SW 1271 (cell line): ENCODE measurements at places on chromosomes 6 and 20.
A peak's percentile ranks its signal among the peaks of the same experiment; 100 is the strongest.

DNA sequence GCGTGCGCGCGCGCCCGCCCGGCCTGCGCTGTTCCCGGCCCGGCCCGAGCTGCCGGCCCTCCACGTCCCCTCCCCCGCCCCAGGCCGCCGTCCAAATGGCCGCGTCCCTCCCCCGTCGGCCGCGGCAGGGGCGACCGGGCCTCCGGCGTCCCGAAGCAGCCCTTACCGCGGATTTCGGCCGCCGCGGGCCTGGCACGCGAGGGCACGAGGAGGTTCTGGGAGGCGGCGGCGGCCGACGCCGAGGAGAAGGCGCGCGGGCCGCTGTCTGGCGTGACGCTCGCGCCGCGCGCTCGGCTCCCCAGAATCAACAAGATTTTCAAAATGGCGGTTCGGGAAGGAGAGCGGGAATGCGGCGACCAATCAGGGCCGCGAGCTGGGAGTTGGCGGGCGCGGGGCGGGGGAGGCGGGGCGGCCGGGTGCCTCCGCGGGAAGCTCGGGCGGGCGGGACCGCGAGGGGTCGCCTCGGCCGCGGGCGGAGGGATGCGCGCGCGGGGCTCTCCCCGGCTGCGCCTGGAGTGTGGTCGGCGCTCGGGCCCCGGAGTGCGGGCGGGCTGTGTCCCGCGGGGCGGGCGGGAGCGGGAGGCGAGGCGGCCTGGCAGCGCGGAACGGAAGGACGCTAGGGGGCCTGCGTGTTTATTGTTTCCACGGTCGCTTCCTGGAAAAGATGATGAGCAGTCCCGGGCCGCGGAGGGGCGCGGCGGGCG lies at the start of gene DEK:
Gene DEK (minus strand): TSS at position 312 of the 704 bp plus-strand sequence. CDS start 543 bp downstream, outside the sequence.
- peak; percentile 25 for DNase-seq

DNA sequence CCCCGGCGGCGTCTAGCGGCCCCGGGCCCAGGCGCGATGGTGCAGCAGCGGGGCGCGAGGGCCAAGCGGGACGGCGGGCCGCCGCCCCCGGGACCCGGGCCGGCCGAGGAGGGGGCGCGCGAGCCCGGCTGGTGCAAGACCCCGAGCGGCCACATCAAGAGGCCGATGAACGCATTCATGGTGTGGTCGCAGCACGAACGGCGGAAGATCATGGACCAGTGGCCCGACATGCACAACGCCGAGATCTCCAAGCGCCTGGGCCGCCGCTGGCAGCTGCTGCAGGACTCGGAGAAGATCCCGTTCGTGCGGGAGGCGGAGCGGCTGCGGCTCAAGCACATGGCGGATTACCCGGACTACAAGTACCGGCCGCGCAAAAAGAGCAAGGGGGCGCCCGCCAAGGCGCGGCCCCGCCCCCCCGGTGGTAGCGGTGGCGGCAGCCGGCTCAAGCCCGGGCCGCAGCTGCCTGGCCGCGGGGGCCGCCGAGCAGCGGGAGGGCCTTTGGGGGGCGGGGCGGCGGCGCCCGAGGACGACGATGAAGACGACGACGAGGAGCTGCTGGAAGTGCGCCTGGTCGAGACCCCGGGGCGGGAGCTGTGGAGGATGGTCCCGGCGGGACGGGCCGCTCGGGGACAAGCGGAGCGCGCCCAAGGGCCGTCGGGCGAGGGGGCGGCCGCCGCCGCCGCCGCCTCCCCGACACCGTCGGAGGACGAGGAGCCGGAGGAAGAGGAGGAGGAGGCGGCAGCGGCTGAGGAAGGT lies 715 bp downstream of the SOX12 start:
- DNase-seq: peak; percentile 58

- no peak for DNase-seq
Observed at GRCh38 chr20:10946124-10946880, 272.5 kb upstream of the JAG1 start.

GRCh38 chr20:3165473-3166337 lies 6.0 kb upstream of the FASTKD5 start:
- DNase-seq: no peak

GRCh38 chr6:27795697-27796494 lies 116.3 kb downstream of the OR2B2 start:
- peak; percentile 73 for DNase-seq

GRCh38 chr6:29927275-29927569 lies 15.1 kb upstream of the HLA-A start:
- DNase-seq: no peak

GRCh38 chr20:46939031-46939965 lies 44.7 kb downstream of the EYA2 start:
- peak; percentile 47 for DNase-seq

DNA sequence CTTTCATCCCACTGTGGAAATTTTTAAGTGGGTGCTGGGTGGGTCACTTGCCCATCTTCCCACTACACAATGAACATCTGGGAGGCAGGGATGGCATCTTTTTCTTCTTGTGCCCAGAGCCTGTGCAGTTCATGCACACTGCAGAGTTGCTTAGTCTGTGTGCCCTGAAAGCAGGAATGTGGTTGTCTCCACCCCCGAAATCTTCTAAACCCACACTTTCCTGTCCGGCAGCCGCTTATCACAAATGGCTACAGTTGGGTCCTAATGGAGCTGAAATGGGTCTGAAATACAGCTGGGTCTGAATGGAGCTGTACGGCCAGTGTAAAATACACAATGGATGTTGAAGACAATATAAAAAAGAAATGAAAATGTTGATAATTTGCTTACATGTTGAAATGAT lies 112.1 kb upstream of the PMEPA1 start:
- DNase-seq: no peak

- DNase-seq: no peak
Observed at GRCh38 chr20:59596690-59597089, 7.7 kb upstream of the PHACTR3 start.

DNA sequence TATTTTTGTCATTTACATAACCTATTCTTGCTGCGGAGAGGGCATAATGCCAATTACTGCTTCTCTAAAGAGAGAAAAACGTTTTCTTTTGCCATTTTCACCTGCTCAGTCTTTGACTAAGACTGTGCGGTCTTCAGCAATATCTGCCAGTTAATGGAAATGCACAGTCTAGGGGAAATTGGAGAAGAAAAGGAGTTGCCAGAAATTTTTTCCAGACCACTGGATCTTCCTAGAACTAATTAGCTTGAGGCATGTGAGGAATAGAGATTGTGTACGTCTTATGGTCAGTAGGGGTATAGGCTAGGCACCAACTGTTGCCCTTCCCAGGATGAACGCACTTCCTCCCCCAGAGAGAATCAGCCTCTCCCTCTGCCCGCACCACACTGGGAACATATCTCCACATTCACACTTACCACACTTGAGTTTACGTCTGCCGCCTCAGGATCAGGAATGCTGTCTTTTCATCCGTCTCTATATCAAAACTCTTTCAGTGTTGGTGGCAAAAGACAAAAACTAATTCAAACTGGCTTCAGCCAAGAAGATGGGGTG lies 67.9 kb upstream of the E2F3 start:
- DNase-seq: no peak

DNA sequence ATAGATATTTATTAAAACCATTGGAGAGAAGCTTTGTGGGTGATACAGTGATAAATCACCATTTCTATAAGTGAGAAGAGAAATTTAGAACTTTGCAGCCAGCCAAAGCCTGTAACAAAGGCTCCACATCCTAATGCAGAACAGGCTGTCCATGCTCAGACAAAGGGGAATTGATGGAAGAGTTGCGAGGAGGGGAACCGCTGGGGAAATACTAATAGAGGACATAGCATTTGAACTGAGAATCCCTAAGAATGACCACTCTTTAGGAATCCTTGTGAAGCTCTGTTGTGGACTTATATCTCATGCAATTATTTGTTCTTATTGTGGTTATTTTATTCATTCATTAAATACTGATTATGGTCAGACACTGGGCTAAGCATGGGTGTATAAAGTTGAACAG lies 167.8 kb downstream of the PHF3 start:
- no peak for DNase-seq

- no peak for DNase-seq
Observed at GRCh38 chr6:159961528-159961927, 7.4 kb upstream of the IGF2R start.

GRCh38 chr6:53581173-53581773 lies 36.4 kb upstream of the GCLC start:
- no peak for DNase-seq

GRCh38 chr6:14537030-14537429 lies 419.5 kb downstream of the CD83 start:
- DNase-seq: no peak

- DNase-seq: no peak
Observed at GRCh38 chr20:53282217-53282955, 310.2 kb downstream of the TSHZ2 start.

- no peak for DNase-seq
Observed at GRCh38 chr20:35975576-35976373, 7.4 kb downstream of the CNBD2 start.

DNA sequence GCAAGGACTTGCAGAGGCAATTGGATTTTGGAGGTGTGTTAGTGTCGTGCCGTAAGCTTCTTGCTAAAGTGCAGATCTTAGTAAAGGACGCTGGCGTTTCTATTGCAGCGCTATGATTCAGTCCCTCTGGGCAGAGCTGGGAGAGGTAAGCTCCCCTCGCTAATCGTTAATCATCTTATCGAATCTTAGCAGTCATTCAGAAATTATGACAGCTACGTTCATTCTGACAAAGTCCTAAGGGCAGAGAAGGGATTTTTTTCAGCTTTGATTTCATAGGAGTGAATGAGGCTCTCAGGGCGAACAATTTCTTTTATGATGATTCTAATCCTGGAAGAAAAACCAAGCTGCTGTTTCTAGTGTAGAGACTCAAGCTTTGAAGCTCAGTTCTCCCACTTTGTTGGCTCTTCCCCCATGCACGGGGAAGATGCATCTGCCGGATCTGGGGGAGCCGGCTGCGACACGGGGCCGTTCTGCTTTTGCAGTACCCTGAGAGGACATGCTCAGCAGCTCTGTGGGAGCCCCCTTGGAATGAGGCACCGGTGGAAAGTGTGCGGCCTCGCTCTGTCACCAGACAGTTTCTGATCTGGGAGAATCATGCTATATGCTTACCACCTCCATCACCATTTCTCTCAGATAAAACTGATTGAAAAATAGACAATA lies 79.1 kb upstream of the SLC22A23 start:
- no peak for DNase-seq

GRCh38 chr6:49327005-49327404 lies 136.0 kb downstream of the MMUT start:
- no peak for DNase-seq

- DNase-seq: no peak
Observed at GRCh38 chr6:6640926-6641325, 52.4 kb downstream of the LY86 start.

DNA sequence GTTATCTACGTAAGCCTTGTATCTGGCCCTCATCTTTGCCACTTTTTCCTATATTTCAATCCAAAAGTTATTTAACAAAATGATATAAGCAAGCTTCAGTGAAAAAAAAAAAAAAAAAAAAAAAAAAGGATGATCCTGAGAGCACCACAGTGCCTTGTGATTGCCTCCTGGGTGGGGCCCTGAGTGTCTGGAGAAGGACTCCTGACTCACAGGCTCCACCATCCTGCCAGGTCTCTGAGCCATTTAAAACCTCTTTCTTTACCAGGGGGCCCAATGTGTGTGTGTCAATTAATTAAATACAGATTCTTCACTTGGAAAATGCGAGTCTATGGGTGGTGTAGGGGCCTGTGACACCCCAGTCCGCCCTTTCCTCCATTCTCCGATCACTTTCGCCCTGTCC lies 105.2 kb downstream of the SMOC2 start:
- DNase-seq: no peak

GRCh38 chr20:14824996-14825395 lies 487.6 kb upstream of the FLRT3 start:
- DNase-seq: no peak

GRCh38 chr6:6996124-6996523 lies 111.6 kb upstream of the RREB1 start:
- DNase-seq: no peak

DNA sequence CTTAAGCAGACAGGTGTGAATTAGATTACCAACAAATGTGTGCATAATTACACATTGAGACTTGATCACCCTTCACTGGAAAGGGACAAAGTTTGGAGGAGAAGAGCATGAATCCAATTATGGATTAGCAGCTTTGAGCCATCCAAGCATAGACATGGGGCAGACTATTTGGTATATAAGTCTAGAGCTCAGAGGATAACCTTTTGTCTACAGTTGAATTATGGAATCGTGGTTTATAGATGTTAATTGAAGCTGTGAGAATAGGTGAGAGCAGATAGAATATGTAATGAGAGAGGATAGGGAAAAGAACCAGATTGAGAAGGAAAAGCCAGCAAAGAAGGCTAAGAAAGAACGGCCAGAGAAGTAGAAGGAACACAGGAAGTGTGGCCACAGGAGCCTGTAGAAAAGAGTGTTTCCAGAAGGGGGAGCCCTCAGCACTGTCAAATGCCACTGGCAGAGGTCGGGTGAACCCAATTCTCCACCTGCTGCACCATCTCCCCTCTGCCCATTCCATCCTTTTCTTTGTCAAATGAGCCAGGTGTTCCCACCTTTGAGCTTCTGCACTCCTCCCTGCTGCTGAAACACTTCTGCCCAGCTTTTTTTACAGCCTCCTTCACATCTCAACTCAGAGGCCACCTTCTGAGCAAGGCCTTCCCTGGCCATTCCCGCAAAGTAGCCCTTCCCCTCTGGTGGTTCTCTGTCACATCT lies 7.3 kb downstream of the DNTTIP1 start:
- DNase-seq: peak; percentile 51

- no peak for DNase-seq
Observed at GRCh38 chr6:39226639-39227329, 2.5 kb downstream of the KCNK5 start.

DNA sequence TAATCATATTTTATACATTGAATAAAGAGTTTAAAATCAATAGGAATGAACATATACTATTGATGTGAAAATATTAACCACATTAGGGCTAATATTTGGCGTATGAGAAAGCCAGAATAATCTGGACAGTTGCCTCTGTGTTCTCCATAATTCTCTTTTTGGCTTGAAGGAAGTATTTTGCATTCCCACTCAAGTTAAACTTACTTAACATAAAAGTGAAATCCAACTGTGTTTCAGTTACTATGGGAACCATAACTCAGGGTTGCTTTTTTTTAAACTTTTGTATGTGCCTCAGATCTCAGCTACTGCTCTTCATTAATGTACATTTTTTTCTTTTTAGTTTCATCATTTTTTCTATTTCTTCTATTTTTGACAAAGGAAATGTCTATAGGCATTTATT lies 479.8 kb downstream of the NKAIN2 start:
- DNase-seq: no peak

GRCh38 chr6:144602523-144603180 lies 317.5 kb downstream of the UTRN start:
- no peak for DNase-seq
